Astrocyte of the cerebellum (primary cell): ENCODE measurements at places on chromosomes 1 and 21.
A peak's percentile ranks its signal among the peaks of the same experiment; 100 is the strongest.

DNA sequence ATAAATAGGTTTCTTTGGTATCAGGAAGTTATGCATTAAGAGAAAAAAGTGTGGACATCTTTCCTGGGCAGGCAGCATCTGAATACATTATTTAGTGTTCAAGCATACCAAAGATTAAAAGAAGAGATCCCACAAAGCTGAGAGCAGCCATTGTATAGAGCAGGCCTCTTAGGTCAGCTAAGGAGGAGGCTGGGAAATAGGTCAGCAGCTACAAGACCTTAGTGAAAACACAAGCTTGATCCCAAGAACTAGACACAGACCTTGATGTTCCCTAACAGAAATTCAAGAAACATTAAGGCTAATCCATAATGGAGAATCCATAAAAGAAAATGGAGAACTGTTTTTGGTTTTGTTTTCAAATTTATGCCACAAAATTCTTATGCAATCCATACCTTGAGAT is 135.3 kb upstream of the DPT start:
- no peak for DNase-seq

GRCh38 chr1:165454091-165454610 is 9.2 kb upstream of the RXRG start:
- no peak for DNase-seq

- DNase-seq: no peak
Measured at GRCh38 chr1:75423616-75424015, 187.3 kb downstream of the SLC44A5 start.

- DNase-seq: no peak
Measured at GRCh38 chr21:31158789-31159581, 120.7 kb upstream of the KRTAP19-8 start.

DNA sequence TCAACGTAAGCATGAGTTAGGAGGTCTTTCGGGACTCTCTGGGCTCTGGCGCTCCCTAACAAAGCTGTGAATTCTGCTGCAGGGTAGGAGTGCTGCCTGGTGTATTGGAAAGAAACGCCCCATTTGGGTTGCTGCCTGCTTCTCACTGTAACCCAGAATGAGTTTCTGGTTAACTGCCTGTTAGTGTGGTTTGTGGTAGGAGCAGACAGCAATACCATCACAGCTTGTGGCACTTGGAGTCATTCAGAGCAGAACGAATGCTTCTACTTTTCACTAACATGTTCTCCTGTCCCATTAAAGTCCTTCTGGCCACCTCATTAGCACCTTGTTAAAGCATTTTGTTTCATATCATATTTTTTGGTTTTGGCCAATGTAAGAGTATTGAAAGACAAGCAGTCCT is 18.1 kb downstream of the MAP3K7CL start:
- peak; percentile 91 for DNase-seq

GRCh38 chr1:70760154-70760553 is 287.5 kb downstream of the PTGER3 start:
- DNase-seq: no peak

DNA sequence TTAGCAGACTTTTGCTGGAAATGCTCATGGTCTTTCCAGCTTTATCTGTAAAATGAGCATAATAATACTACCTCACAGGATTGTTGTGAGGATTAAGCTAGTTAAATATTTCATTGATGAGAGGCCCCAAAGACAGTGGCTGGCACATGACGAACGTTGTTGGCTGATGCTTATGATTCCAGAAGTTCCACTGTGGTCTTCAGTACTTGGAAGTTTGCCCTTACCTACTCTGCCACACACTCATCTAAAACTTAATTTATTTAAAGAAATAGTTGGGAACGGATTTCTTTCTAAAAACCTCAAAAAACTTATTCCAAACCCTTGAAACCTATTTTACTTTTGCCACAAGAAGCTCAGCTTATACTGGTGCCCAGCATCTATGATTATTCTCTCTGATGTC is 170.7 kb downstream of the DHRS3 start:
- DNase-seq: no peak

- peak; percentile 75 for DNase-seq
Measured at GRCh38 chr1:215114154-215114933, 31.8 kb downstream of the KCNK2 start.

DNA sequence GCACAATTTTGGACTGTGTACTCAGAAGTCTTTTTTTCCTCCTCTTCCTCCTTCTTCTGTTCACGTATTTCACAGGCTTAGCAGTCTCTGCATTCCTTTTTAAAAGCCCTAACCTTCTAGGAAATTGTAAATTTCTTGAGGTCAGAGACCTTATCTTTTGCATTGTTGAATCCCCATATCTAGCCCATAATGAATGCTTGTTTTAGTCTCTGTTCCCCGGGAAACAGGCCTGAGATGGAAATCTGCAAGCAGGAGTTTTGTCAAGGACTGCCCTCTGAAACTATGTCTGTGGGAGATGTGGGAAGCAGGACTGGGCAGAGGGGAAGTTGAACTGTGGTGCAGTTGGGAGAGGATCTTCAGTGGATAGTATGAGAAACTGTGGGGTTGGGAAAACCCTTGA is 272.2 kb upstream of the DAB1 start:
- no peak for DNase-seq

GRCh38 chr1:63238721-63239120 is 83.6 kb upstream of the FOXD3 start:
- no peak for DNase-seq

DNA sequence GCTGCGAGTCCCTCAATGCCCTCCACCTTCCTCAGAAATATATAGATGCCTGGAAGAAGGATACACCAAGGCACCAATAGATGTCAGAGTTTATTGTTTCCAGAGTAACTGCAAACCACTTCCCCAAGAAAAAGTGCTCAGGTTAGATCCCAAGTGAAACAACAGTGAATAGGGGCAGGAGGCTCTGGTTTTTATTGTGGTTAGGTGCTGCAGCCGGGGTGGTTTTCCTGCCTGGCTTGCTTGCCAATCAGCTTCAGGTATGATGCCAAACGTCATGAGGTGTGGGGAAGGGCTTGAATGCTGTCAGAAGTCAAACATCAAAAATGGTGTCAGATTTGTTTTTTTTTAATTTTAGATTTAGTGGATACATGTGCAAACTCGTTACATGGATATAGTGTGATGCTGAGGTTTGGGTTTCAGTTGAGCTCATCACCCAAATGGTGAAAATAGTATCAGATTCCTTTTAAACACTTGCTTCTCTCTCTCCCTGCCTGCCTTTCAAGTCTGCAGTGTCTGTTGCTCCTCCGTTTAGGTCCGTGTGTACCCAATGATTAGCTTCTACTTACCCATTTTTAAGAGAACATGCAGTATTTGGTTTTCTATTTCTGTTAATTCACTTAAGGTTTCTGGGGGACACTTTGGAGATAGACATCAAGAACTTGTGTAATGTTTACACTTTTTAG is 1317.0 kb downstream of the MRPL39 start:
- DNase-seq: no peak

- no peak for DNase-seq
Measured at GRCh38 chr1:213693864-213694263, 293.9 kb upstream of the PROX1 start.

- no peak for DNase-seq
Measured at GRCh38 chr1:108072212-108072611, 107.2 kb upstream of the VAV3 start.

- DNase-seq: no peak
Measured at GRCh38 chr1:155277902-155278688, 832 bp downstream of the HCN3 start.

DNA sequence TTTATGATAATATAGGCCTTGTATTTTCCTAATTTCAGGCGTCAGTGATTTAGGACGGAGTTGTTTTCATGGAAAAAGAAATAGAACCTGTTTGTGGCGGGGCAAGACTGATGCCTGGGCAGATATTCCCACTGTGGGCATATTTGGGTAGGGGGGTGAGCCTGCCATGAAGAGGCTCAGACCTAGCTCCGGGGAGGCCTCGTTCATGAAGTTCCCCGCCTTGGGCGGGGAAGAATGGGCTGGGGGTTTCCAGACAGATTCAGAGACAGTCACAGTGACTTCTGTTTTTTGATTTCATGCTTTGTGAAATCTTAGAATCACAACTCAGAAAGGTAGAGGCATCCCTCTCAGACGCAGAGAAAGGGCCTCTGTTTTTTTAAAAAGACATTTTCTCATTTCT is 36.1 kb downstream of the RUNX3 start:
- DNase-seq: no peak

- no peak for DNase-seq
Measured at GRCh38 chr1:52268372-52268771, 97.6 kb downstream of the CC2D1B start.

- DNase-seq: no peak
Measured at GRCh38 chr1:92482665-92483609, 3.8 kb downstream of the GFI1 start.

DNA sequence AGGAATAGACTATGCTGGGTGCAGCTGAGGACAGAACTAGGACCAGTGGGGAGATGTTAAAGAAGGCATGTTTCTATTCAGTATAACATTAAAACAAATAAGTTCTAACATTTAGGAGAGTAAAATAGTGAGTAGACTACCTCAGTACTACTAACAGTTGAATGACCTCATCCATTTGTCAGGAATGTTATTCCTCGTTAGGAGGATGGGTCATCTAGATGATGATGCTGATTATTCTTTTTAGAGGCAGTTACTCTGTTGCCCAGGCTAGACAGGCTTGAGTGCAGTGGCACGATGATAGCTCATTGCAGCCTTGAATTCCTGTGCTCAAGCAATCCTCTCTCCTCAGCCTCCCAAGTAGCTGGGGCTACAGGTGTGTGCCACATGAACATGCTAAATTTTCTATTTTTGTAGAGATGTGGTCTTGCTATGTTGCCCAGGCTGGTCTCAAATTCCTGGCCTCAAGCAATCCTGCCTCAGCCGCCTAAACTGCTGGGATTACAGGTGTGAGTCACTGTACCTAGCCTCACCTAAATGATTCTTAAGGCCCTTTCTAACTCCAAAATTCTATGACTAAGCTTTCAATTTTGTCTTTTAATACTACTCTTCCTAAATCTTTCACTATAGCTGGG is 9.3 kb downstream of the EEIG2 start:
- no peak for DNase-seq

GRCh38 chr1:168453056-168453455 is 90.7 kb downstream of the XCL2 start:
- no peak for DNase-seq

- no peak for DNase-seq
Measured at GRCh38 chr1:83799594-83799993, 199.3 kb downstream of the TTLL7 start.

GRCh38 chr1:94125551-94126514 is 4.9 kb upstream of the ABCA4 start:
- no peak for DNase-seq

DNA sequence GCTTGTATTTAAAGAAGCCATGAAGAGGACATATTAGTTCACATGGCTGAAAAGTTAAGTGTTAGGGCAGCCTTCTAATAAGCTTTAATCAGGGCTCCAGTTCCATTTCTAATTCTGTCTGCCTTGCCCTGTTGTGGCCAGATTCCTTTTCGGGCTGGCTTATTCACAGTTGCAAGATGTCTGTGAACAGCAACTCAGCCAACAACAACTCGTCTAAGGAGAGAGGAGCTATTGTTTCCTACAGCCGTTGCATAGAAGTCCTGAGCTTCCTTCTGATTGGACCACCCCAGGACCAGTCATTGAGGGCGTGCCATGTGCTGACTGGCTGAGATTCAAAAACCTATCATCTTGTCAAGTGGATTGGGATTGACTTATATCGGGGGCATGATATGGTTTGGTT is 18.6 kb upstream of the COQ8A start:
- DNase-seq: no peak

DNA sequence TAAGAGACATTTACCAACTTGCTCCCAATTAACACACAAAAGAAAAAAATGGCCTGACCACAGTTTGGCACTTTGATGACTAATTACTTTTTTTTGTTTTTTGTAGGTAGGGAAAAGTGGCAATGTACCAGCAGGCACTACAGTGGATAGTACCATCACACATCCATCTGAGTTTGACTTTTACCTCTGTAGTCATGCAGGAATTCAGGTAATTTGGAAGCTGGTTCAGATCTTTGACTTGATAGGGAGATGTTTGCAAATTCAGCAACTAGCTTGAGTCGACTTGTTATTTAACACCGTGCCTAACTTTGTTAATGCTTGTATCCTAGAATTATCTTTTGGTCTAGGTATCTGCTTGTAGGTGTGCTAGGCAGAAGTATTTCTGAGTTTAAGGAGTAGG is 33.0 kb upstream of the AGO1 start:
- no peak for DNase-seq

- no peak for DNase-seq
Measured at GRCh38 chr1:247337250-247337746, 5.6 kb upstream of the ZNF496 start.

DNA sequence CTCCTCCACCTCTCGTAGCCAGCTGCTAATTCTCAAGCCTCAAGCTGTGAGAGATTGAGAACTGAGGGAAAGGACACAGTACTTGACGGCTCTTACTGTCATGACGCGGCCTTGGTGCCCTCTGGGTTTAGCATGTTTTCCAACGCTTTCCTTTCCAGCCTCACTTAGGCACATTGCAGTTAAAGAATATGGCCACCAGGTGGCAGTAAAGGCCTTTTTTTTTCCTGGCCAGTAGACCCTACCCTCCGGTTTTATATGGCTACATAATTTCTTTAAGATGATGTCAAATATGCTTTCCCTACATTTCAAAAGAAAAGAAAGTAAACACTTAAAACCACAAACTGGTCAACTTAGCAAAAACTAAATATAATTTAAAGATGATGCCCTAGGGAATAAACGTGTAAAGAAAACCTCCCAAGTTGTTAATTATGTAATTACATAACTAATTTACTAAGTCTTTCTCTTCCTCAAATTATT is 56.8 kb upstream of the PRDX6 start:
- peak; percentile 70 for DNase-seq

- no peak for DNase-seq
Measured at GRCh38 chr1:58574816-58575215, 2.2 kb downstream of the TACSTD2 start.

DNA sequence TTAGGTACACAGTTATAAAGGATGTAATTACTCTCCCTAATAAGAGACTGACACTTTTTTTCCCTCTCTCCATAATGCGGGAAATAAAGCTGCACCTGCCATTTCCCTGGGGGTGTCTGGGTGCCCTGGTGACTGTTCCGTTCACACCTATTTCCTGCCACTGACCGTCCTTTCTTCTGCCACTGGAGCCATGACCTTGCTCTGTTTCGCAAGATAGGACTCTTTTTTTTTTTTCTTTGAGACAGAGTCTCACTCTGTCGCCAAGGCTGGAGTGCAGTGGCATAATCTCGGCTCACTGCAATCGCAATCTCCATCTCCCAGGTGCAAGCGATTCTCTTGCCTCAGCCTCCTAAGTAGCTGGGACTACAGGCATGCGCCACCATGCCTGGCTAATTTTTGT is 66.1 kb upstream of the SERBP1 start:
- no peak for DNase-seq

GRCh38 chr1:228478326-228478725 is 8.9 kb upstream of the RNF187 start:
- no peak for DNase-seq
